WTC11 (cell line): ENCODE measurements at places on chromosomes 16 and 17.

DNA sequence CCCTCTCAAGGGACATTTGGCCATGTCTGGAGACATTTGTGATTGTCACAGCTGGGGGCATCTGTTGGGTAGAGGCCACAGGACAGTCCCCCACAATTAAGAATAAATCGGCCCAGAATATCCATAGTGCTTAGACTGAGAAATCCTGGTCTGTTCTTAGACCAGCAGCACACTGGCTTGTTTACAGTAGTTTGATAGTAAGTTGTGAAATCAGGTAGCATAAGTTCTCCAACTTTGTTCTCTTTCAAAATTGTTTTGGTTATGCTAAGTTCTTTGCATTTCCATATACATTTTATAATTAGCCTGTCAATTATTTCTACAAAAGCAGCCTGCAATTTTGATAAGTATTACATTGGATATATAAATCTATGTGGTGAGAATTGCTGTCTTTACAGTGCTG, 6.8 kb downstream of the MGRN1 start:
- no peak for DNase-seq

GRCh38 chr17:83029571-83029970, 49.8 kb upstream of the METRNL start:
- DNase-seq, result no peak

DNA sequence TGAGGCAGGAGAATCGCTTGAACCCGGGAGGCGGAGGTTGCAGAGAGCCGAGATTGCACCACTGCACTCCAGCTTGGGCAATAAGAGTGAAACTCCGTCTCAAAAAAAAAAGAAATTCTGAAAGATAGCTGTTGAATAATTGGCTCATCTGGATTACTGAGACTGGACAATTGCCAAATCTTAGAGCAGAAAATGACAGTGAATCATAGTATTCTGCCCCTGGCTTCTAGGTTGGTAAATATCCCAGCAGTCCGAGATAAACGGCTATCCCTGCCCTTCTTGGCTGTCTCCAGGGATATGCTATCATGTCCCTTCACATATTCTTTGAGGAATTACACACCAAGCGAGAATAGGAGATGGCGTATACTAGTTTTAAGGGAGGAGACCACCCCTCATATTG, 35.5 kb upstream of the METTL16 start:
- DNase-seq, result no peak

DNA sequence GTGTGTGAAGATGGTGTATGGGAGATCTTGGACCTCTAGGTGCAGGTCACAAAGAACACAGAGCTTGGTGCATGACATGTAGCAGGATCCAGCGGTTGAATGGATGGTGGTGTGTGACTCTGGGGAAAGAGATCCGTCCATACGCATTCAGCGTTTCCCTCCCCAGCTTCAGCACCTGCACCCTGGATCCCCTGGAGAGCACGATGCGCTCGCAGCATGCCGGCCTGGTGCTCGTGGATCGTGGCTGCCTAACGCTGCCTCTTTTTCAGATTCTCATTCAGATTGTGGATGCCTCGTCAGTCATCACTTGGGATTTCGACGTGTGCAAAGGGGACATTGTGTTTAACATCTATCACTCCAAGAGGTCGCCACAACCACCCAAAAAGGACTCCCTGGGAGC, 70.9 kb downstream of the SEC14L1 start:
- no peak for DNase-seq

GRCh38 chr16:65476448-65476955, 354.6 kb upstream of the CDH11 start:
- DNase-seq, result no peak
